ENCODE measurements at places on chromosomes 11 and 22. TPM values are rescaled to one million over a fixed set of nuclear protein-coding genes. Genes with fewer than 3 reads are reported as not detected.

DNA sequence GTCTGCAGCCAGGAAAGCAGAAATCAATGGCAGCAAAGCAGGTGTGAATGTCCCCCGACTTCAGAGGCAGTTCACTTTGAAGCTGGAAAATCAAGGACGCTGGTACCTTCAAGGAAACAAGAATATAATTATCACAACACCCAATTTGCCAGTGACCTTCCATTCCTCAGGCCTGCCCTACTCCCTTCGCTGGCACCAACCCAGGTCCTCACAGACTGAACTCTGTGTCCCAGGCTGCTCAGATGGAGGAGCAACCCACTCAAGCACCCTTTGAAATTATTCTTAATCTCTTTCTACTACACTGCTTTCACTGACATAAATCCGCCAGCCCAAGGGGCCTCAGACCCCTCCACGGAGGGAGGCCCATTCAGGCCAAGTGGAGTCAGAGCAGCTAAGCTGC lies 64.7 kb upstream of the WT1 start:
- no peak for DNase-seq

DNA sequence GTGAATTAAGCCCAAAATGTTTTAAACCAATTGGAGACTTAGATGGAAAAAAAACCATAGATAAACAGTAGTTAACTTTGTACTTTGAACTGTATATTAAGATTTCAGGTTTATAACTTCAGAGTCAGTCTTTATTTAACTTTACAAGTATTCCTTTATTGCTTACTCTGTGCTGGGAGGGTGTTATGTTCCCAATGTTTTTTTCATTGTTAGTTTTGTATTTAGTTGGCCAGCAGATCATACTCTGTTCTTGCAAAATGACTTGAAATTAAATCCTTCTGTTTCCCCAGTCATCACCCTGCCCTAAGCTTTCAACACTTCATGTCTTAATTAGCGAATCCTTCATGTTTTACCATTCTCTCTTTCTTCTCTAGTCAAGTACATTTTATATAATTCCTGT lies 25.3 kb downstream of the SIK2 start:
- DNase-seq, result no peak

Gene SIRT3
- polyA plus RNA-seq, result 18.3 TPM

DNA sequence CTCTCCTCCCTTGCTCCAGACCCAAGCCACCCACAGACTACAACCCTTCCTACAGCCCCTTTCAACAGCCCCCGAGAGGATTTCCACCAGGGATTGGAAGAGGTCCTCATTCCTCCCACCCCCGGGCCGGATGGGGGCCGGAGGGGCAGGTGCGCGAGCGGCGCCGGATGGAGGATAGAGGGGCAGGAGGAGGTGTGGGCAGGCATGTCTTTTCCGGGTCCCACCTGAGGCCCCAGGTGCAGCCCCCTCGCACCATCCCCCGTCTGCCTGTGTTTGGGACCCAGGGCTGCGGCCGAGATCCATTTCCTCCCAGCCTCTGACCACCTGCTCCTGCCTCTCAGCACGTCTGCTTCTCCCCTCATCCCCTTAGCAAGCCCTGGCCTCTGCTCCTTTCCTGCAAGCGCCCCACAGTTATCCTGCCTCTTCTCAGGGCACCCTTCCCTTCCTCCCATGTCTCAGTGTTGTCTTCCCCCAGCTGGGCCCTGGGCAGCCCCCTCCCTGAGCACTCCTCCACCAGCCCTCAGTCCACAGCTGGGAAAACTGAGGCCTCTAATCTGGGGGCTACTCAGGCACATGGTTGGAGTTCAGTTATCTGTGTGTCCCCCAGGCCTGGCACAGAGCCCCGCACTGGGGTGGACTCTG lies 19.3 kb upstream of the CBX7 start:
- DNase-seq, result no peak

DNA sequence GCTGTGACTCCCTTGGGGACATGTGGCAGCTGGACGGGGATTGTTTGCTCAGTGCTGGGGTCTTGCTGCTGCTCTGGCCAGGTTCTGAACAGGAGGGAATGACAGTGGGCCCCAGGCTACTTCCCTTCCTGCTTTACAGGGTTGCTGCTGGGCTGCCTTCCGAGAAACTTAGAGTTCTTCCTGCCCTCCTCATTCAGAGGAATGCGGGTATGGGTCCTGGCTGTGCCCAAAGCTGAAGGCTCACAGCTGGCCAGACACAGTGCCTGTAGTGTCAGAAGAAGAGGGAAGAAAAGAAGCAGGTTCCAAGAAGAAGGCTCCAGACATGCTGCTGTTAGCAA lies 108.3 kb upstream of the PARVA start:
- DNase-seq, result peak; percentile 55

- peak; percentile 84 for DNase-seq
Observed at GRCh38 chr11:110833033-110833484, 120.8 kb upstream of the ARHGAP20 start.
